ENCODE measurements at places on chromosomes 1 and 21. TPM values are rescaled to one million over a fixed set of nuclear protein-coding genes. Genes with fewer than 3 reads are reported as not detected.

The RAP1GAP gene
- total RNA-seq = 1.0 TPM

The TMEM125 gene
- total RNA-seq = 2.3 TPM

The A3GALT2 gene
- total RNA-seq = not detected

The SERTAD4 gene
- 5.3 TPM for total RNA-seq

The NCF2 gene
- 2.3 TPM for total RNA-seq

The TMIGD3 gene
- not detected for total RNA-seq

The CNR2 gene
- total RNA-seq = not detected

The BNIPL gene
- 0.60 TPM for total RNA-seq

The CA6 gene
- not detected for total RNA-seq

The KISS1 gene
- not detected for total RNA-seq

The LRRC53 gene
- total RNA-seq = not detected

The ARID4B gene
- 16.0 TPM for total RNA-seq

The RHCE gene
- 0.10 TPM for total RNA-seq

The VCAM1 gene
- total RNA-seq = not detected

The NUF2 gene
- 30.0 TPM for total RNA-seq
